ENCODE measurements at places on chromosomes 6 and 20.

DNA sequence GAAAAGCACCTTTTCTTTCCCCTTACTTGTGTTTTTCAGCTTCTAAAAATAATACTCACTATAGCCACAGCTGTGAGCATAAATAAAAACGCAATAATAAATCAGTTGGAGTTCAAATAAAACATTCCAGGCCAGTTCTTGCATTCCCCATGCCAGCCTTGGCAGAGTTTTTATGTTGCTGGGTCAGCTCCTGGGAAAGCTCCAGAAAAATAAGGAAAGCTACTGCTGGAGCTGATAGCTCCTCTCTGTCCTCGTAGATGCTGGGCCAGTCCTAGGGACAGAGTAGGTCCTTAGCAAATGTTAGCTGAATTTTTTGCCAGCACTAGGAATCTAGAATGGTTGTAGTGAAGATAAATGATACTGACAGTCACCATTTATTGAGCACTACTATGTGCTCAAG is 389.0 kb upstream of the SYNCRIP start:
- no peak for DNase-seq

GRCh38 chr6:47455533-47456209 is 21.9 kb upstream of the CD2AP start:
- peak; percentile 37 for DNase-seq

DNA sequence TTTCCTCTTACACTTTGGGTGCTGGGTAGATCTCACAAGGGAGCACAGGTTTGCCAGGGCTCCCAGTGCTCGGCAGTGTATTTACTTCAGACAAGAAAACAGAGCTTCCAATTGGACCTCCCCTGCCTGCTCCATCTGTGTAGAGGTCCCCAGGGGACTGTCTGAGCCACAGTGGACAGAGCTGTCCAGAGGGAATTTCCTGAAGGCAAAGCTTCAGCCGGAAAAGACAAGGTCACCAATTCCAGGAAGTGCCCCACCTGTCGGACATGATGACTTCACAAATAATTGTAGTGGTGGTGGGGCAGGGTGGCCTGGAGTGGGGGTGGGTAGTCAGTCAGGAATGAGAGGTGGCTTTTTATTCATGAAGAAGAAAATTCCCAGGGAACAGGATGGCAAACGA is 18.6 kb downstream of the ADGRF5 start:
- no peak for DNase-seq

DNA sequence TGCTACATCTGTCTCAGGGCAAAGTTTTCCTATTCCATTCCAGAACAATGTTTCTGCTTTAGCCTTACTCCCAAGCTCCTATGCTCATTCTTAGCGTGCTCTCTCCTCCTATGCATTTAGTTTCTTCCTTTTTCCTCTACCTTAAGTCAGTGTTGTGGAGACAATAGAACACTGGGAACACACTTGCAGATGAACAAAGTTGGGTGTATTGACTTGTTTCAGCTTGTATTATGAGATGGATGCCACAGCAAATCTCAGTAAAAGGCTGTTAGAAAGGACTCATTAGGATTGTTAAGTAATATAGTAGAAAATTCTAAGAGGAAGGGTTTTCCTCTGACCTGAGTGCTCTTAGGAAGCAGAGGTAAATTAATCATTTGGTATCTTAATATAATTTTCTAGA is 48.4 kb downstream of the BMP5 start:
- no peak for DNase-seq

- peak; percentile 61 for DNase-seq
Observed at GRCh38 chr6:30885481-30885998, 1.2 kb downstream of the DDR1 start.

GRCh38 chr6:56772737-56773184 is 130.1 kb upstream of the DST start:
- no peak for DNase-seq

GRCh38 chr6:149766156-149766769 is 16.7 kb downstream of the PCMT1 start:
- no peak for DNase-seq

GRCh38 chr20:50277064-50277415 is 86.4 kb downstream of the CEBPB start:
- DNase-seq, result no peak

GRCh38 chr20:10585308-10585707 is 88.5 kb downstream of the JAG1 start:
- no peak for DNase-seq

DNA sequence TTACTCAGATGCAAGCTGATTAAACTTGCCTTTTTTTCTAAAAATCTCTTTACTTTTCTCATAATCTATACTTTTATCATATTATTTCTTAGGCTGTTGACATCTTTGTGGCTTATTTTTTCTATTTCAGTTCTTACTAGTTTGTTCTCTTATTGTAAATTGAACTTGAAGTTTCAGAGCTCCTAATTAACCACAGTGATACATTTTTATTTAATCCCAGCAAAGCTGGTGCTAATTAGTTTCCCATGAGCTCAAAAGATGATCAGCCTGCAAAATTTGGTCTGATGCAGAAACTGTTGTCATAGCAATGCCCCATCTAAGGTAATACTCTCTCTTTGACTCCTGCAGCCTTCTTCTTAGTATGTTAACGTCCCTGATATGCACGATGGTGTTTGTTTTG is 170.3 kb downstream of the FUT9 start:
- no peak for DNase-seq

DNA sequence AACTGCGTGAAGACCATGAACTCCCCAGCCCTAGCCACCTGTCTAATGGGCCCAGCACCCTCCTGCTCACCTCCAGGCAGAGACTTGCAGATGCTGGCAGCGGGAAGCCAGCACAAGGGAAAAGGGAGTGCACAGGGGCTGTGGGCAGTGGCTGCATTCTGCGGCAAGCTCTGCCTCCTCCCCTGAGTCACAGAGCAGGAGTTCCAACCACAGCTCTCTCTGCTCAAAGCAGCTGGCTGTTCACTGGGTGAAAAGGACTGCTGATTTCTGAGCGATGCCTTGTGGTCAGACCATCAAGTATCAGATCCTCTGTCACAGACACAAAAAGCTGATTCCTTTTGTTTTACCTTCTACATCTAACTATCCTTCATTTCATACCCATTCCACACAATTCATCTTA is 10.5 kb downstream of the NKX2-2 start:
- no peak for DNase-seq

DNA sequence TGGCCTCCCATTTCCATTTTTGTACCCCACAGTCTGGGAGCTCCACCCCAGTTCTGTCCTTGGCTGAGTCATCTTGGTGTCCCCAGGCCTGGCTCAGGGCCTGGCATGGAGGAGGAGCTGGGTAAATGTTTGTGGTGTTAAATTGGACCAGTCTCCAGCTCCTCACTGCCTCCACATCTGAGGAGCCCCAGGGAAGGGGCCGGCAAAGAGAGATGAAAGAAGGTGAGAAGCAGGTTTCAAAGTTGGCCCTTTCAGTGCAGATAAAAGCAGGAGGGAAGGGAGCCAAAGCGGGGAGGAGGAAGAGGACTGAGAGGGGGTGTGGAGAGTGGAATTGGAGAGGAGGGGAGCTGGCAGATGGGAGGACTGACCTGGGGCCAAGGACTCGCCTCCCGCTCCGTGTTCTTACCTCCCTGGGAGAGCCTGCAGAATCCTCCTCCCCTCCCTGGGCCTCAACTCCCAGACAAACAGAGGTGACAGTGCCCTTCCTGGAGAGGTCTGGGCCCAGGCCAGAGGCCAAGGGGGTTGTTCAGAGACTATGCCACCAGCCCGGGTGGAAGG is 89.0 kb downstream of the CD40 start:
- DNase-seq, result no peak

DNA sequence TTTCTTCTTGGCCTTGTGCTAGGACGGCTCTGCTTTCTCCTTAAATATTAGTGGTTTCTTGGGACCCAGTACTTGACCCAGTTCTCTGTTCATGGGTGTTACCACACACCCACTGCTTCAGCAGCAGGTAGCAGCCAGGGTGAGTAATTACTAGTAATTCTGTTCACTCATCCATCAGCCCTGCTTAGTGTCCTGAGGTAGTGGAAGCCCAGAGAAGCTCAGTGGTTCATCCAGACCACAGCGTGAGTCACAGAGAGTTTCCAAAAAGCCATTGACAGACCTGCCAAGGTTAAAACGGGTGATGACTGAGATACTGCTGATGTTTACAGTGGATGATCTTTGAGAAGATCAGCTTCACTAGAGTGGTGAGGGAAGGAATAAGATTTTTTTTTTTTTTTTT is 51.7 kb upstream of the HINT3 start:
- DNase-seq, result no peak

GRCh38 chr6:5855787-5856470 is 150.8 kb downstream of the NRN1 start:
- no peak for DNase-seq

DNA sequence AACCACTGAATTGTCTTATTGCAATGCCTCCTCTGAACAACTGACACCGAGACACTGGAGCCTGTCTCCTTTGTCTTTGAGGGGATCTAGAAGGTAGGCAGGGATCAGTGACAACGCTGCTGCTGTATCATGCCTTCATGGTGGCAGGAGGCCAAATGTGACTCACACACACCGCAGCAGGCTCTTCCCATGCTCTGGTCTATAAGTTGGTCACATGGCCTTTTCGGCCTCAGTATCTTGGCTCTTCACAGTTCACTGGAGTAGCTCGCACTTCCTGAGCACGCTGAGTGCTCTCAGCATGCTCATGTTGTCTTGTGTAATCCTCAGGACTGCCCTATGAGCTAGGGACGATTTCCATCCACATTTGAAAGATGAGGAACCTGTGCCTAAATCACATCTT is 167.4 kb upstream of the PCSK2 start:
- peak; percentile 94 for DNase-seq

DNA sequence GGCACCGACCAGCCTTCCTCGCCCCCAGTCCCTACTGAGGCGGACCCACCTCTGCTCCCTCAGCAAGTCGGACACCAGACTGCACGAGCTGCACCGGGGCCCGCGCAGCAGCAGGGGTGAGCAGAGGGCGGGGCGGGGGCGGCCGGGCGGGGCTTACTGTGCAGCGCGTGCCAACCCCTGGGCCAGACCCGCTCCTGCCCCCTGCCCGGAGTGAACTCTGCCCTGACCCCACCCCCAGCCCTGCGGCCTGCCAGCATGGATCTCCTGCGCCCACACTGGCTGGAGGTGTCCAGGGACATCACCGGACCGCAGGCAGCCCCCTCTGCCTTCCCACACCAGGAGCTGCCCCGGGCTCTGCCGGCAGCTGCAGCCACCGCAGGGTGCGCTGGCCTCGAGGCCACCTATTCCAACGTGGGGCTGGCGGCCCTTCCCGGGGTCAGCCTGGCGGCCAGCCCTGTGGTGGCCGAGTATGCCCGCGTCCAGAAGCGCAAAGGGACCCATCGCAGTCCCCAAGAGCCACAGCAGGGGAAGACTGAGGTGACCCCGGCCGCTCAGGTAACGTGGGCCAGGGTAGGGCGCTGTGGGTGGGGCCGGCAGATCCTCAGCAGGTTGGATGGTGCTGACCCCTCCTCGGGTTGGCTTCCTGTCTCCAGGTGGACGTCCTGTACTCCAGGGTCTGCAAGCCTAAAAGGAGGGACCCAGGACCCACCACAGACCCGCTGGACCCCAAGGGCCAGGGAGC is 1.5 kb upstream of the SLC2A4RG start:
- no peak for DNase-seq

GRCh38 chr20:38113401-38114325 is 51.4 kb downstream of the TGM2 start:
- peak; percentile 90 for DNase-seq

DNA sequence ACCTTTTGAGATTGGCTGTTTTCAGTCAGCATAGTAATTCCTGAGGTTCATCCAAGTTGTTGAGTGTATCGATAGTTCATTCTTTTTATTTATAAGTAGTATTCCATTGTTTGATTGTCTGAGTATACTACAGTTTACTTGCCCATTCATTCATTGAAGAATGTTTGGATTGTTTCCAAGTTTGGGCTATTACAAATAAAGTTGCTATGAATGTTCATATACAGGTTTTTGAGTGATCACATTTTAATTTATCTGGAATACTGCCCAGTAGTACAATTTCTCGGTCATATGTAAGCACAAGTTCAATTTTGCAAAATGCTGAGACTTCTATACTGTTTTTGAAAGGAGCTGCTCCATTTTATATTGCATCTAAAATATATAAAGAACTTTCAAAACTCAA is 14.2 kb upstream of the EPHA7 start:
- DNase-seq, result no peak

DNA sequence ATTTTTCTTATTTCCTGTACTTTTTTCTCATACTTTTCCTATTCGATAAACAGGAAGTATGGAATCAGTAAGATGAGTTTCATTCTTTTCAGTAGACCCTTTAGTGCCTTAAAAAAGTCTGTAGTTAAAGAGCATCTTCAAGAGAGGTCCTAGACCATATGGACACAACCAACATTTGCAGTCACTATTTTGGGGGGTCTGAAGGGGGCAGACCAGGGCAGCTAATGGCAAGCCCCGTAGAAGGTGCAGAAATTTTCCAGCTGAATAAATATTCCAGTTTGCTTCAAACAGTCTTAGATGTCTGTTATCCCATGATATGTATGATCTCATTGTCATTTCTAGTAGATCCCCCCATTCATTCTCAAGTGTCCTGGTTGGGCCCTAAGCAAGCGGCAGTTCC is 52.8 kb downstream of the MAP3K5 start:
- no peak for DNase-seq

DNA sequence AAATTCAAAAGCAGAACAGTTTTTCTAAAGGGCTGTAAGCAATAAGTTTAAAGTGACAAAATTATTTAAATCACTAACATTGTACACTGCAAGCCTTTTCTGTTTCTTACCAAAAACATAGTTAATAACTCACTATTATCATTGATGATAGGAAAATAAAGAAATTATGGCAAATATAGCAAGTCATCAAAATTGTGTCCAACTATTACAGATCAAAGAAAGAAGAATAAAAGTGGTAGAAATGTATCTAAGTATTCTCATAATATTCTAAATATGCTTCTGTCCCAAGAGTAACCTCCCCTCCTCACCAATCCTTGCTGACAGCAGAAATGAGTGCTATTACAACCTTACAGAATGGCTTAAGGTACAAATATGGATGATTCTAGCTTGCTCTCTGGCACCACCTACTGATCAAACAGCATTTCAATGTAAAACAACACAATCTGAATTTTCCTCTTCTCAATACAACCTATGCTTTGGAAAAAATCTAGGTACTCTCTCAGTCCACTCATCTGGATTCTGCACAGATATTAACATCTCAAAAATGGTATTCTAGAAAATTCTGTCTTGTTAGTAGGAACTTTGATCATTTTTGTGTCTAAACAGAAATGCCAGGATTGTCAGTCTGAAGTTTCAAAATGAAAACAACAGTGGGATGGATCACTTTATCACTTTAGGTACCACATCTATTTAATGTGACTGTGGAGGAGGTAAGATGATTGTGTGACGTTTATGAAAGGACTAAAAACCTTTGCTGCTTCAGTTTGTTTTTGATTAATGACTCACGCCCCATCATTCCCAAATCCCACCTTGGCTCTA is 40.9 kb downstream of the ZFP64 start:
- DNase-seq, result peak; percentile 42

DNA sequence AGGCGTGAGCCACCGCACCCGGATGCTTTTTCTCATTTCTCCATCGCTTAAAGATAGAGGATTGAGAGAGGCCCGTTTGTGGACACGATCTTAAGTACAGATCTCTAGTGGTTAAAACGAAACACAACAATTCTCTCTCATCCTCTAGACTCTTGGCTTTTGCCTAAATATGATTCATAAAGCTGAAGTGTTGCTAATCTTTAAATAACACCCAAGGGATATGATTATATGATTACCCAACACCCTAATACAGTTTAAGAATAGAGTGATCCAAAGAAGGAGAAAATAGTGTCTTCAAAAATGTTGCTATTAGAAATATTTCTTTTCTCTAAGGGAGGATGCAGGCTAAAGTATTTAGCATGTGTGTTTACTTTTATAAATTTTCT is 50.4 kb downstream of the MTHFD1L start:
- DNase-seq, result no peak

- DNase-seq, result no peak
Observed at GRCh38 chr6:142155895-142156757, 9.1 kb downstream of the VTA1 start.

All from NCI-H2029 treated with DMSO at 0.1 percent for 48 hours (cell line).